ENCODE measurements at places on chromosomes 2 and 18.

DNA sequence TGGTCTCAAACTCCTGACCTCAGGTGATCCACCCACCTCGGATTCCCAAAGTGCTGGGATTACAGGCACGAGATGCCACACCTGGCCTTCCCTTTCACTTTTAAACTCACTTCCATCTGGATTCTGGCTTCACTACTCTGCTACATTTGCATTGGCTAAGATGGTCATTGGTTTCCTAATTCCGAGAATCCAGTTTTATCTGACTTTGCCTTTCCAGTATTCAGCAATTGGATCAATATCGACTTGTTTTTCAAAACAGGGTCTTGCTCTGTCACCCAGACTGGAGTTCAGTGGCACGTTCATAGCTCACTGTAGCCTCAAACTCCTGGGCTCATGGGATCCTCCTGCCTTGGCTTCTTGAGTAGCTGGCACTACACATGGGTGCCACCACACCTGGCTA is 4.7 kb upstream of the CD302 start:
- no peak for DNase-seq

GRCh38 chr18:10271481-10271880 is 183.0 kb upstream of the APCDD1 start:
- no peak for DNase-seq

DNA sequence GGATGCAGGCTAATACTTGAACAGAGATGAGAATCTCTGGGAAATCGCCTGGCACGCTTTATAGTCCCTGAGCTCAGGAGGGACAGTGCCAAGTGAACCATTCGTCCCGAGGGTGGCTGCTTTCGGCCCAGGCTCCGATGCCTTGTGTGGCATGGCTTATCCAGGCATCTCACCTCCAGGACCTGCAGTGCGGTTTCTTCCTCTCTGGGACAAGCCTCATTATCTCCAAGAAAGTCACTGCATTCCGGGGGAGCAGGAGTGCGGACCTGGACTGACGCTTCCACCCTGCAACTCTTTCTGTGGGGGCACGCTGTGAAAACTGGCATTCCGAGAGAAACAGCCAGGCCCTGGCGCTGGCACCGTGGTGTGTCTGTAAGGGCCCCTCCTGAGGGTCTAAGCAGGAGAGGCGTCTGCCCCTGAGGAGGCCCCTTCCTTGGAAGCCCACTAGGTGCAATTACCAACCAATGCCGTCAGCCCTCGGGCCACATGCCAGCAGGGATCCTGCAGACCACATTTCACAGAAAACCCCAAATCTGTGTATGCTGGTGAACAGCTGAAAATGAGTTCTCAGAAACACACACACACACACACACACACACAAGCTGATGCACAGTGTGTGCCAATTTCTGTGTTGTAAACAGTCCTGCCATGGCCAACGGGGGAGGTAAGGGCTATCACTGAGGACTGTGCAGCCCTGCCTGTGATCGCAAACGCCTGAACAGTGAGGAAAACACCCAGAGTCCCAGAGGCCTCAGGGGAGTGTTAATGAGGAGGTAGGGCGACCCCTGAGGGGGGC is 351.9 kb upstream of the SALL3 start:
- no peak for DNase-seq

GRCh38 chr2:72137498-72138010 is 10.1 kb downstream of the CYP26B1 start:
- DNase-seq = no peak

DNA sequence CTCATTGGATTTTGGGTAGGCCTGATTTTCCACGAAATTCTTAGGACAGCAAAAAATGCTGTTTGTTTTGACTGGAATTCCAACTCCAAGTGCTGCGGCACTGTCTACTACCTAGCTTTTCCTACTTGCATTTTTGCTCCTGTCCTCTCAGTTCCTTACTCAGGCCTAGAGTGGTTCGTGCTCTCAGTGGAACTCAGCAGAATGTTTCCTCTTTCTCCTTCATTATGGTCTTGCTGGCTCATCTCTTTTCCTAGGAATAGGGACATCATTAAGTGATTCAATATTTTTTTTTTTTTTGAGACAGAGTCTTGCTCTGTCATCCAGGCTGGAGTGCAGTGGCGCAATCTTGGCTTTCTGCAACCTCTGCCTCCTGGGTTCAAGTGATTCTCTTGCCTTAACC is 37.9 kb downstream of the GEMIN6 start:
- no peak for DNase-seq

- DNase-seq = no peak
Measured at GRCh38 chr2:232483923-232484627, 3.6 kb downstream of the ECEL1 start.

DNA sequence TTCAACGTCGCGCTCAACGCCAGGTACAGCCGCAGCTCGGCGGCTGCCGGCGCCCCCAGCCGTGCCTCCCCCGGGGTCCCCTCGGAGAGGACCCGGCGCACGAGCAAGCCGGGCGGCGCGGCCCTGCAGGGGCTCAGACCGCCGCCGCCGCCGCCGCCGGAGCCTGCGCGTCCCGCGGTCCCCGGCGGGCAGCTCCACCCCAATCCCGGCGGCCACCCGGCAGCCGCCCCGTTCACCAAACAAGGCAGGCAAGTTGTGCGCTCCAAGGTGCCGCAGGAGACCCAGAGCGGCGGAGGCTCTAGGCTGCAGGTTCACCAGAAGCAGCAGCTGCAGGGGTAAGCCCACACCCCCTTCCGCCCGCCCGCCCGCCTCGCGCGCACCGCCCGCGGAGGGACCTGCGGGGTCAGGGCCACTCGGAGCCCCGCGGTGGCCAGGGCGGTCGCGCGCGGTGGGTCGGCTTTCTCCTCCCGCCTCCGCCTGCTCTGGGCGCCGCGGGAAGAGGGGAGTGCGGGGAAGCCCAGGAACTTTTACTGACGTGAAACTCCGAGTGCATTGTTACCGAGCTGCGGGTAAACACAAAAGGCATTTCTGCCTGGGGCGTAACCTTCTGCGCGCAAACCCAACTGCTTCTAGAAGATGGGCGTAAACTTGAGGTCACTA is 861 bp downstream of the LTBP1 start:
- DNase-seq = no peak

GRCh38 chr18:78902795-78903435 is 76.7 kb upstream of the SALL3 start:
- DNase-seq = no peak

DNA sequence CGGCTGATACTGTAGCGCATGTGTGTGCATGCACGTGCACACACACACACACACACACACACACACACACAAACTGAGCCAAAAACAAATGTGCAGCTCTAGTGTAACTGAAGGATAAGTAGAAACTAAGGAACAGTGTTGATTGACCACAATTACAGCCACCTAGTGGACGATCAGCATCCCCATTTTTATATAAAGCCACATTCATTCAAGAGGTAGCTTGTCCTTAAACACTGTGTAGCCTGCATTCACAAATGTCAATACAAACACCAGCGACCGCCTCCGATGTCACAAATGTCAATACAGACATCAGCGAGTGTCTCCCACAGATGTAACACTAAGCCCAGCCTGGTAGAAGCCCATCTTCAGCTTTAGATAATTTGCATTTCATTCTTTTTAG is 167.4 kb downstream of the PTGR3 start:
- DNase-seq = no peak

- DNase-seq = no peak
Measured at GRCh38 chr2:102801098-102801718, 39.4 kb downstream of the TMEM182 start.

All from caudate nucleus (tissue), 63 donors.